Activated CD4-positive, alpha-beta memory T cell treated with anti-CD3 and anti-CD28 coated beads for 36 hours (primary cell): ENCODE measurements at places on chromosomes 16 and 17. TPM values are rescaled to one million over a fixed set of nuclear protein-coding genes. Genes with fewer than 3 reads are reported as not detected.

DNA sequence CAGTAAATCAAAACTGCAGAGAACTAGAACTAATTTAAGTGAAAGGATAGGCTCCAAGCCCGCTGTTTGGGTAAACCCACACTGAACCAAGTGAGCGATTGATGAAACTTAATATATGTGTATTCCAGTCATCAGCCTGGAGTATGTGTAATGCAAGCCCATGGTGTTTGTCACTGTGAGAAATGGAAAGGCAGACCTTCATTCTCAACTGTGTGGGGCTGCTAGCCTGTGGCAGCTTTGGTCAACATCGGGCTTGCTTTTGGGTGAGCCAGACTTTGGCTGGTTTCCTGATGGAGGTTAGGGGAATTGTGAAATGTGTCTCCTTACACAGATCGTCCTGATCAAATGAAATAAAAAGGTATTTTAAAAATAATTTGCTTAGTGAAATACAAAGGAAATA is 279.9 kb downstream of the IRX3 start:
- peaks cover 30% of the 10 kb centered on the region for H3K36me3 ChIP-seq
- no peak overlapping the region for H3K27ac ChIP-seq
- H3K4me1 ChIP-seq = no peaks in the 10 kb centered on the region
- H3K27me3 ChIP-seq = no peaks in the 10 kb centered on the region

DNA sequence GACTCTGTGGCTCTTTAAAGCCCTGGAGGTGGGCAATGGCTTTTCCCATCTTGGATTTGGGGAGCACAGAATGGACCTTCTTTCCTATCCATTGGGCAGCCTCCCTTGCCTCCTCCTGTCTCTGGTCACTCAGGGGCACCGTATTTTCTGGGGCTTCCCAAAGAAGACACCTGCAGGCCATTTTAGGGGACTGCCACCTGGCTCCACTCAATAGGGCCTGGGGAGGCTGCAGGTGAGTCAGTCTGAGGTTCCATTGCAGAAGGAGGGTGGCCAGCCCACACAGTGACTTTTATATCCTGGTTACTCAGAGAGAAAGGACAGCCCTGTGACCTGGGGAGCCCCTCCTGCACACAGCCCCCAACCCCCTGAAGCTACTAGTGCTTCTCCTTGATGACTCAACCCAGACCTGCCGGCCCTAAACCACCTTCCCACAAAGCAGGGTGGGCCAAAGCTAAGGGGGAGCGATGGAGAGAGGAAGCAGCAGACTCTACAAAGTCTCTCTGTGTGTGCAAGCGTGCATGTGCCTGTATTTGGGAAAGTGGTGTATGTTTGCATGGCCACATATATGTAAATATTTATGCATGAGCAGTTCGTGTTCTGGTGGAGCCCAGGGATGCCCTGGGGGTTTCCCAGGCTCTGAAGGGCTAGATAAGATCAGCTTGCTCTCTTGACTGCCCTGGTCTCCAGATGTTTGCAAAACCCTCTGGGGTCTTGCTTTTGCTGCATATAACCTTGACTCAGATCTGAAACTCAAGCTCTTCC is 5.0 kb downstream of the CX3CL1 start:
- no peaks in the 10 kb centered on the region for H3K36me3 ChIP-seq
- DNase-seq = peak; percentile 70
- peak overlapping the region; percentile 51 for H3K27ac ChIP-seq
- peaks cover 14% of the 10 kb centered on the region for H3K4me1 ChIP-seq

- H3K27ac ChIP-seq = no peak overlapping the region
- no peaks in the 10 kb centered on the region for H3K4me1 ChIP-seq
- H3K27me3 ChIP-seq = peaks cover under 1% of the 10 kb centered on the region
- no peak for DNase-seq
These were observed 19.0 kb downstream of the GPR179 start for GRCh38 chr17:38324772-38325171.

GRCh38 chr17:34024806-34025551 is 230.1 kb upstream of the CCL2 start:
- no peak overlapping the region for H3K4me3 ChIP-seq
- no peak for DNase-seq
- no peak overlapping the region for H3K27ac ChIP-seq
- H3K36me3 ChIP-seq = no peaks in the 10 kb centered on the region

- no peak for DNase-seq
- no peak overlapping the region for H3K27ac ChIP-seq
- no peaks in the 10 kb centered on the region for H3K27me3 ChIP-seq
- no peaks in the 10 kb centered on the region for H3K36me3 ChIP-seq
These were observed 44.7 kb upstream of the HS3ST3A1 start for GRCh38 chr17:13646411-13646810.

DNA sequence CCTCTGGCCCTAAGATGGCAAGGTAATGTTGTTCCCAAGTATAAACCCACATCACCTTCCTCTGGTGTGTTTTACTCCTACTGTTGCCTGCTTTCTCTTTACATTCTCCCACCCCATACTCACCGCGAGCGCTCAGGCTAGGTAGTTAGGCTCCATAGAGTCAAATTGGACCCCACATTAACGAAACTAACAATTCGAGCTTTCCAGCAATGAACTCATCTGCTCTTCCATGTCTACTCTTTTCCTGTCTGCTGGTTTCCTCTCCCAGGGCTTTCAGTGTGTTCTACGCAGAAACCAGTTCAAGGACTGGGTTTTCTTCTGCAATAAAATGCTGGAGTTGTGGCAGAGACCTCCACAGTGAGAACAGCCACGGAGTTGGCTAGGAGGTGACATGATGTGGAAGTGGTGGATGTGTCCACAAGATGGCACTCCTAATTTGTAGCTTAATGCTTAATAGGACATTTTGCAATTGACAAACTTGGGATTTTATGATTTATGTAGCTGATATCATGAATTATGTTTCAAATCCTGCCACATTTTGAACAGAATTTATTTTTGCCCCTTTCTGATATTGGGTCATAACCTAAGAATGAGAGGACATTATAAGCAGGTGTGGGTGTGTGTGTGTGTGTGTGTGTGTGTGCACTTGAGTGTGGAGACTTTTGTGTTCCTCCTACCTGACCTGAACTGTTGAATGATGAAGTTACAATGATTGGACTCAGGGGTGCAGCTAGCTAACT is 2.2 kb upstream of the UQCRC2 start:
- H3K36me3 ChIP-seq = peaks cover 8% of the 10 kb centered on the region
- peak overlapping the region; percentile 74 for H3K27ac ChIP-seq
- H3K27me3 ChIP-seq = no peaks in the 10 kb centered on the region
- no peak for DNase-seq
- peaks cover 62% of the 10 kb centered on the region for H3K4me1 ChIP-seq

Gene KRT36
- total RNA-seq = not detected

Gene OR3A2
- total RNA-seq = 2.4 TPM

GRCh38 chr17:80943346-80944145 is 48.1 kb upstream of the CHMP6 start:
- H3K4me1 ChIP-seq = peaks cover 12% of the 10 kb centered on the region
- H3K36me3 ChIP-seq = peaks cover 21% of the 10 kb centered on the region
- DNase-seq = no peak
- no peaks in the 10 kb centered on the region for H3K27me3 ChIP-seq
- no peak overlapping the region for H3K27ac ChIP-seq
- no peak overlapping the region for H3K4me3 ChIP-seq

DNA sequence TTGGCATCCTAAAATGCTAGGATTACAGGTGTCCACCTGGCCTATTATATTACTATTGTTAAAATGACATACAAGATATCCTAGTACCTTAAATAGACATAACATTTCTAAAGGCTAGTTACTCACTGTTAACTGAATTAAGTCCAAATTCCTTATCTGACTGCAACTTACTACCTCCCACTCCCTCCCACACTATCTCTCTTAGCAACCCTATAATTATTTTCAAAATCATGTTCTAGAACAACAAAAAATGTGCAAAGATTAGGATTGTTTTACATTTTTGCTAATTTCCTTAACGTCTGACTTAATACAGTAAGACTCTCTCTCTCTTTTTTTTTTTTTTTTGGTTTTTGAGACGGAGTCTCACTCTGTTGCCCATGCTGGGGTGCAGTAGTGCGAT is 2.2 kb upstream of the ATF7IP2 start:
- DNase-seq = no peak
- no peak overlapping the region for H3K27ac ChIP-seq
- peaks cover 9% of the 10 kb centered on the region for H3K36me3 ChIP-seq

- no peak for DNase-seq
- no peak overlapping the region for H3K4me3 ChIP-seq
- H3K27ac ChIP-seq = no peak overlapping the region
- no peaks in the 10 kb centered on the region for H3K36me3 ChIP-seq
- peaks cover 1% of the 10 kb centered on the region for H3K27me3 ChIP-seq
These were observed 18.5 kb upstream of the CDH1 start for GRCh38 chr16:68718590-68718989.

GRCh38 chr16:77663711-77664110 is 58.6 kb upstream of the NUDT7 start:
- no peak overlapping the region for H3K27ac ChIP-seq
- H3K36me3 ChIP-seq = no peaks in the 10 kb centered on the region
- no peak overlapping the region for H3K4me3 ChIP-seq
- no peaks in the 10 kb centered on the region for H3K4me1 ChIP-seq
- H3K27me3 ChIP-seq = peaks cover 20% of the 10 kb centered on the region
- no peak for DNase-seq

DNA sequence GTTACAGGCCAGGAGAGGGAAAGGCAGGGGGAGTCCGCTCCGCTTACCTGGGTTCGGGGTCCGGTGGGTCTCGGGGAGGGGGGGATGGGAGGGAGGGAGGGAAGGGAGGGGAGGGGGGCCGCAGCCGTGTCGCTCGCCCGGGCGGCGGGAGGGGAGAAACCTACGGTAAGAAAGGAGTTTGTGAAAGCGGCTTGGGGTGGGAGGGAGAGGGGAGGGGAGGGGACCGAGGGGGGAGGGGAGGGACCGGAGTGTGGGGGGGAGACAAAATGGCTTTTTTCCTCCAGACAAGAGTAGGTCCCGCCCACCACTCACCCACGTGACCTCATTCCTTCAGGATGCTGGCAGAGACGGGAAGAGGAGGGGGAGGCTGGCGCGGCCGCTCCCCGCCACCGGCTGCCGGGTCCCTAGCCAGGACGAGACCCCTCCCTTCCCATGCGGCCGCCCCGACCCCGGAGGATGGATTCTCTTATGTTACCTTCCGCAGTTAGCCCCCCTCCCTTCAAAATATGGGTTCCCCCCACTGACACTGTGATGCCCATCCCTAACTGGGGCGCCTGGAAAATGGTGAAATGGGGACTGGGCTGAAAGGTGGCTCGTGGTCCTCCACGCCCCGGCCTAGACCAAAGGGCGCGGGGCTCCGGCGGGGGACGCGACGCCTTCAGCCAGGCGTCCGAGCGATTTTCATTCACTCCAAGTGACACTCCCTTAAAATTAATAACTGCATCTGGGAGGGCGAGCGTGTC is at the start of gene PCGF2:
Gene PCGF2, minus strand, starts transcription at position 188 of the 743 bp plus-strand sequence. CDS start 7,934 bp downstream, outside the sequence.
- peaks cover 11% of the 10 kb centered on the region for H3K36me3 ChIP-seq
- H3K27ac ChIP-seq = no peak within 1 kb of the TSS
- peak within 1 kb of the TSS; percentile 92 for H3K4me3 ChIP-seq
- DNase-seq = peak; percentile 41
- H3K4me1 ChIP-seq = peaks cover 28% of the 10 kb centered on the region

Gene CCDC144A
- total RNA-seq = 5.4 TPM
